Activated CD4-positive, alpha-beta memory T cell treated with anti-CD3 and anti-CD28 coated beads, Interleukin-2, amount 10 ng/mL, durations not matched to agents 7 days and 5 days (primary cell): ENCODE measurements at places on chromosomes 1 and 21. TPM values are rescaled to one million over a fixed set of nuclear protein-coding genes. Genes with fewer than 3 reads are reported as not detected.

GRCh38 chr1:22658385-22659163, 5.5 kb downstream of the C1QB start:
- no peak overlapping the region for H3K4me3 ChIP-seq
- no peaks in the 10 kb centered on the region for H3K36me3 ChIP-seq
- no peaks in the 10 kb centered on the region for H3K4me1 ChIP-seq
- peaks cover 6% of the 10 kb centered on the region for H3K27me3 ChIP-seq
- no peak for DNase-seq

- DNase-seq = no peak
- no peak overlapping the region for H3K4me3 ChIP-seq
- H3K27ac ChIP-seq = no peak overlapping the region
- H3K4me1 ChIP-seq = peaks cover 45% of the 10 kb centered on the region
Measured at GRCh38 chr21:34021726-34022125, 51.7 kb upstream of the MRPS6 start.

DNA sequence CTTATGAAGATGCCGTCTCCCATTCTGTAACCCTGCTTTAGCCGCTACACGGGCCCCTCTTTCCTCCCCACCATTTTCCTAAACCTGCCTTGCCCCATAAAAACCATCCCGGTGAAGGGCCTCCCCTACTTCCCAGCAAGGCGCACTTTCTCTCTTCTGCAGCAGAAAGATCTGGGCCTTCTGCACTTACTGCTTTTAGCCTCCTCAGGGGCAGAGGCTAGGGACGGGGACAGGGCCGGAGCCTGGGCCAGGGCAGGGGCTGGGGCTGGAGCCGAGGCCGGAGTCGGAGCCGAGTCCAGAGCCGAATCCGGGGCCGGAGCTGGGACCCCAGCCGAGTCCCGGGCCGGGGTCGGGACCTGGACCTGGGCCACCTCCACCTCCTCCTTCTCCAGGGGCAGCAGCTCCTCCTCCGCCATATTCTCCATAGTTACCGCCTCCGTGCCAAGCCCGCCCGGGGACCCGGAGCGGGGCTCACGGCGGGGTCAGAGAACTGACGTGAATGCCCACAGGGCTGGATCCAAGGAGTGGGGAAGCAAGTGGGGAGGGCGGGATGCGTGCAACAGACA, 382 bp downstream of the TRMT1L start:
- peak overlapping the region; percentile 95 for H3K27ac ChIP-seq
- peaks cover 13% of the 10 kb centered on the region for H3K36me3 ChIP-seq
- H3K4me1 ChIP-seq = peaks cover 57% of the 10 kb centered on the region
- no peak for DNase-seq
- peak overlapping the region; percentile 88 for H3K4me3 ChIP-seq

DNA sequence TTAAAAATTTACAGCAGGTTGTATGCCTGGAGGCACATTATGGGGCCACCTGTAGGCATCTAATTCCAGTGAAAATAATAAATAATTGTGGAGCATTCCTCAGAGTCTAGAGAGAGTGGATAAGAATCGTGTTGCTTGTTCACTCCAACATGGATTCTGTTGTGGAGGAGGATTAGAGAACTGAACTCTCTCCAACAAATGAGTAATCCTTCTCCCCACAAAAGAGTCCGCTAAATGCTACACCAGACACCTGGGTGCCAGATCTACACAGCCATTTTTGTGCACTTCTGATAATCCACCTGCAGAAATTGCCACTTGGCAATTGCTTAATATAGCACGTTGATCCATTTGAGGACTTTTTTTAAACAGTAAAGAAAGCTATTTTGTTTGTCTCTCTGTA, 113.7 kb upstream of the DPYD start:
- no peak overlapping the region for H3K4me3 ChIP-seq
- no peak for DNase-seq
- H3K36me3 ChIP-seq = no peaks in the 10 kb centered on the region
- peaks cover 16% of the 10 kb centered on the region for H3K27me3 ChIP-seq

DNA sequence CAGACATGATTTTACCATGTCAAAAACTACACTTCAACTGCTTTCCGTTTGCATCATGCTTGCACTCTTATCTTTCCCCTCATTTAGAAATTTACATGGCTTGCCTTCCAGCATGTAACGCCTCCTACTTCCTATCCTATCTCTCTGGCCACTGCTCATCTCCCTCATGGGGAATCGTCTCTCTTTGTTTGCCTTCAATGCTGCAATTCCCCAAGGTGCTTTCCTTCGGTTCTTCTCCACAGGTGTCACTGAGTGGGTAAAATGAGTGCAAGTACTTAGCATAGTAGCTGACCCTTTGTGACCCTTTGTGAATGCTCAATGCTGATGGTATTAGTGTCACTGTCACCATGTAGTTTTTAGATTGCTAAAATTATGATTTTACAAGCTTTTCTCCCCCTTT, 63.1 kb downstream of the APP start:
- no peaks in the 10 kb centered on the region for H3K36me3 ChIP-seq
- no peak overlapping the region for H3K27ac ChIP-seq
- H3K27me3 ChIP-seq = no peaks in the 10 kb centered on the region

DNA sequence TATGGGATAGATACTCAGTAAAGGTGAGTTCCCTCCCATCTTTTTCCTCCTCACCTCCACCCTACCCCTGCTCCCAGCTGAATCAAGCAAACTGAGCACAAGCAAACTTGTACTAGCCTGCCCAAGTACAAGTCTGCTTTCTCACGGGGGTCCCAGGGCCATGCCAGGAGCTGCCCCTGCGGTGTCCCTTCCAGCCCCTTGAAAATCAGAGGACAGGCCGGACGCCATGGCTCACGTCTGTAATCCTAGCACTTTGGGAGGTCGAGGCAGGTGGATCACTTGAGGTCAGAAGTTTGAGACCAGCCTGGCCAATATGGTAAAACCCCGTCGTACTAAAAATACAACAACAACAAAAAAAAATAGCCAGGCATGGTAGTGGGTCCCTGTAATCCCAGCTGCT, 17.5 kb upstream of the IFFO2 start:
- DNase-seq = no peak
- peaks cover under 1% of the 10 kb centered on the region for H3K36me3 ChIP-seq
- H3K27ac ChIP-seq = no peak overlapping the region
- no peak overlapping the region for H3K4me3 ChIP-seq
- H3K4me1 ChIP-seq = no peaks in the 10 kb centered on the region

- H3K27me3 ChIP-seq = no peaks in the 10 kb centered on the region
- no peak overlapping the region for H3K27ac ChIP-seq
- H3K4me1 ChIP-seq = no peaks in the 10 kb centered on the region
- DNase-seq = no peak
Measured at GRCh38 chr21:16775076-16775475, 737.8 kb upstream of the CXADR start.

DNA sequence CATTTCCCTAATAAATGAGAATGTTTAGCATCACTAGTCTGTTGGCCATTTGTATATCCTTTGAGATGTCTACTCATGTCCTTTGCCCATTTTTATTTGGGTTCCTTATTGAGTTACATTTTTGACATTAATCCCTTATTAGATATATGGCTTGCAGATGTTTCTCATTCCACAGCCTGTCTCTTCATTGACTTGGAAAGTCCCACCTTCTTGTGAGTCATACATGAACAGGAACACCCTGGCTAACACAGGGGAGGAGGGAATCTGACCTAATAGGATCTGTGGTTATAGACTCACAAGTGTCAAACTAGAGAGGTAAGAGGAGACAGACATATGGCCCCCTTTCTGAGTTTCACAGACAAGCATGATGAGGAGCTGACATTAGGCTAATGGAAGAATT, 11.5 kb downstream of the ZP4 start:
- H3K4me1 ChIP-seq = no peaks in the 10 kb centered on the region
- no peak overlapping the region for H3K27ac ChIP-seq
- DNase-seq = no peak
- H3K36me3 ChIP-seq = no peaks in the 10 kb centered on the region
- no peak overlapping the region for H3K4me3 ChIP-seq

GRCh38 chr1:168565825-168566224, 10.6 kb upstream of the XCL1 start:
- H3K4me3 ChIP-seq = no peak overlapping the region
- peaks cover 45% of the 10 kb centered on the region for H3K27me3 ChIP-seq
- H3K36me3 ChIP-seq = no peaks in the 10 kb centered on the region
- peaks cover 6% of the 10 kb centered on the region for H3K4me1 ChIP-seq

- H3K27ac ChIP-seq = peak overlapping the region; percentile 92
- peaks cover 54% of the 10 kb centered on the region for H3K4me1 ChIP-seq
- peak overlapping the region; percentile 85 for H3K4me3 ChIP-seq
- H3K27me3 ChIP-seq = no peaks in the 10 kb centered on the region
Measured at GRCh38 chr1:92481971-92482664, 4.6 kb downstream of the GFI1 start.

DNA sequence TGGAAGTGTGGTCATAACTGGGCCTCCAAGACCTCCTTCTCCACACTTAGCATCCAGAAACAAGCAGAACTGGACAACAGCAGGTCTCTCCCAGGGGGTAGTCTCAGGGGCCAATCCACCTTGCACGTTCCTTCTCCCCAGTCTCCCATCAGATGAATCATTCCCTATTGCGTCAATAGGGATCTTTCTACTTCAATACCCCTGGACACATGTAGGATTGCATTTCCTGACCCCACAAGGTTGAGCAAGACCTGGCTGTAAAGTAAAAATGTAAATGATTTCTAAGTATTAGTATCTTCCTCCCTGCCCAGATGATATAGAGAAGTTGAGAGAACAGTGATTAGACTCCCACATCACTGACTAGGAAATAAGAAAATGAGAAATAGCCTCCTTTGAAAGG, 224.5 kb upstream of the CSF3R start:
- no peak overlapping the region for H3K27ac ChIP-seq
- H3K27me3 ChIP-seq = peaks cover 19% of the 10 kb centered on the region
- no peaks in the 10 kb centered on the region for H3K36me3 ChIP-seq
- H3K4me3 ChIP-seq = no peak overlapping the region

DNA sequence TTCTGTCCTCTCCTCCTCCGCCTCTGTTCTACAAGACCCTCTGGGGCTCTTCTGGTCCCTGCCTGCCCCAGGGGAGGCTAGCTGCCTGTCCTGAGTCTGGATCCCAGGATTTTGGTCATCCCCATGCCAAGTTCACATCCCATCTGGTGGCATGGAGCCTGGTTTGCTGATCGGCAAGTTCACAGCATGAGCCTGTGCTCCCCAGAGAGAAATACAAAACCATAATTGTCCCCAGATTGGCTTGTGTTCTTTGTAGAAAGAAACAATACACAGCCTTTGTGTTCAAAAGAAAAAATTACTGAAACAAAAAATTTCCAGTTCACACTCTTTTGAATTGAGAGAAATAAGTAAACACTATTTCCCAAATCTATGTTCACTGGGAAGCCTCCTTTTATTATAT, 149.4 kb upstream of the ZC3H12A start:
- no peaks in the 10 kb centered on the region for H3K4me1 ChIP-seq
- DNase-seq = no peak
- no peak overlapping the region for H3K27ac ChIP-seq
- H3K4me3 ChIP-seq = no peak overlapping the region
- H3K36me3 ChIP-seq = no peaks in the 10 kb centered on the region
- peaks cover 2% of the 10 kb centered on the region for H3K27me3 ChIP-seq

DNA sequence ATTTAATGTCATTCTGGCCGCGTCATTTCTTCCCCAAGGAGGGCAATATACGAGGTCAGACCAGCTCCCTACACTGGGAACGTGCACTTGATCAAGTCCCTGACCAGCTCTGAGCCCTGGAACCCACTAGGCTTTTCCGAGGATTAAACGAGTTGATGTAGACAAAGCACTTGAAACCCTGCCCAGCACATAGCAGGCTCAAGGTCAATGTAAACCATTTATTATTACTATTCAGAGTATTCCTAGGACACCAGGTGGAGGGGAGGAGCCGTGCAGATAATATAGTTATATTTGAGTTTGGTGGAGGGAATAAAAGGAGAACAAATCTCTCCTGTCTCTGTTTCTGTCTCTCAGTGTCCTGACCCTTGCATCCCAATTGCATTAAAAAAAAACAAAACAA, 174.1 kb upstream of the IGSF21 start:
- no peak overlapping the region for H3K4me3 ChIP-seq
- no peaks in the 10 kb centered on the region for H3K36me3 ChIP-seq
- no peak for DNase-seq
- H3K27me3 ChIP-seq = no peaks in the 10 kb centered on the region

GRCh38 chr1:91165033-91165654, 143.3 kb upstream of the ZNF644 start:
- H3K36me3 ChIP-seq = no peaks in the 10 kb centered on the region
- DNase-seq = peak; percentile 72
- no peak overlapping the region for H3K27ac ChIP-seq
- no peaks in the 10 kb centered on the region for H3K4me1 ChIP-seq

- H3K27ac ChIP-seq = peak overlapping the region; percentile 62
- no peaks in the 10 kb centered on the region for H3K27me3 ChIP-seq
- no peaks in the 10 kb centered on the region for H3K36me3 ChIP-seq
- H3K4me3 ChIP-seq = peak overlapping the region; percentile 40
Measured at GRCh38 chr1:202834771-202835547, 24.2 kb downstream of the PCAT6 start.

GRCh38 chr1:201946224-201946908, at the start of gene LMOD1:
TSS of gene LMOD1 (minus strand) at chr1:201946548. CDS start at chr1:201946340, 208 bp downstream.
- H3K4me3 ChIP-seq = no peak within 1 kb of the TSS
- H3K27me3 ChIP-seq = peaks cover 61% of the 10 kb centered on the region
- H3K27ac ChIP-seq = no peak within 1 kb of the TSS
- peaks cover 7% of the 10 kb centered on the region for H3K4me1 ChIP-seq
- no peaks in the 10 kb centered on the region for H3K36me3 ChIP-seq
- no peak for DNase-seq

- no peaks in the 10 kb centered on the region for H3K36me3 ChIP-seq
- no peak overlapping the region for H3K4me3 ChIP-seq
- H3K27ac ChIP-seq = no peak overlapping the region
- no peak for DNase-seq
- H3K4me1 ChIP-seq = no peaks in the 10 kb centered on the region
Measured at GRCh38 chr1:201928266-201928665, 18.1 kb downstream of the LMOD1 start.

DNA sequence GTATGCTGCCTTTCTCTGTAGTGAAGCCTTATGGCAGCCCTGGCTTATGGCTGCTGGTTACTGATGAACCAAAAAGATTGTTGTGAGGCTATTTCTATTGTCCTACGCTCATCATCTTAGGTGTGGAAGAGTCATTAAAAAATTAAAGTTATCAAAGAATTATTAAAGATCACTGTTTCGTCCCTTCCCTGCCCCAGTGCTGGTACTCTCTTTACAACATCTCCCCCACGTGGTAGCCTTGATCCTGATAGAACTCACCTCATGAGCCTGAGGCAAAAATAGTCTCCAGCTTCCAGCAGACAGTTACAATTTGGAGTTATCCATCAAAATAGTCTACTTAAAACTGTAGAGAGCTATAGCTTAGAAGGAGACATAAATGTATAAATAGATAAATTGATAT, 201.5 kb downstream of the S1PR1 start:
- no peaks in the 10 kb centered on the region for H3K36me3 ChIP-seq
- H3K4me1 ChIP-seq = no peaks in the 10 kb centered on the region
- H3K27me3 ChIP-seq = peaks cover 15% of the 10 kb centered on the region

- no peaks in the 10 kb centered on the region for H3K27me3 ChIP-seq
- no peaks in the 10 kb centered on the region for H3K4me1 ChIP-seq
- DNase-seq = no peak
- no peaks in the 10 kb centered on the region for H3K36me3 ChIP-seq
- H3K4me3 ChIP-seq = no peak overlapping the region
- no peak overlapping the region for H3K27ac ChIP-seq
Measured at GRCh38 chr1:182330303-182330702, 61.3 kb downstream of the GLUL start.

GRCh38 chr1:109761227-109762038, 2.3 kb downstream of the EPS8L3 start:
- H3K4me3 ChIP-seq = no peak overlapping the region
- no peaks in the 10 kb centered on the region for H3K4me1 ChIP-seq
- no peak overlapping the region for H3K27ac ChIP-seq
- no peaks in the 10 kb centered on the region for H3K27me3 ChIP-seq
- no peaks in the 10 kb centered on the region for H3K36me3 ChIP-seq

BARHL2 gene
- total RNA-seq = not detected

FMOD gene
- total RNA-seq = 0.23 TPM

URB1 gene
- 9.1 TPM for total RNA-seq

PLXNA2 gene
- total RNA-seq = 0.43 TPM

MROH9 gene
- not detected for total RNA-seq

HNRNPU gene
- 371 TPM for total RNA-seq

KCNJ9 gene
- not detected for total RNA-seq

NUF2 gene
- 69.1 TPM for total RNA-seq

EPS8L3 gene
- not detected for total RNA-seq

FCRL2 gene
- not detected for total RNA-seq
